Liver (tissue), 10 donors: ENCODE measurements at places on chromosomes 1 and 21.

DNA sequence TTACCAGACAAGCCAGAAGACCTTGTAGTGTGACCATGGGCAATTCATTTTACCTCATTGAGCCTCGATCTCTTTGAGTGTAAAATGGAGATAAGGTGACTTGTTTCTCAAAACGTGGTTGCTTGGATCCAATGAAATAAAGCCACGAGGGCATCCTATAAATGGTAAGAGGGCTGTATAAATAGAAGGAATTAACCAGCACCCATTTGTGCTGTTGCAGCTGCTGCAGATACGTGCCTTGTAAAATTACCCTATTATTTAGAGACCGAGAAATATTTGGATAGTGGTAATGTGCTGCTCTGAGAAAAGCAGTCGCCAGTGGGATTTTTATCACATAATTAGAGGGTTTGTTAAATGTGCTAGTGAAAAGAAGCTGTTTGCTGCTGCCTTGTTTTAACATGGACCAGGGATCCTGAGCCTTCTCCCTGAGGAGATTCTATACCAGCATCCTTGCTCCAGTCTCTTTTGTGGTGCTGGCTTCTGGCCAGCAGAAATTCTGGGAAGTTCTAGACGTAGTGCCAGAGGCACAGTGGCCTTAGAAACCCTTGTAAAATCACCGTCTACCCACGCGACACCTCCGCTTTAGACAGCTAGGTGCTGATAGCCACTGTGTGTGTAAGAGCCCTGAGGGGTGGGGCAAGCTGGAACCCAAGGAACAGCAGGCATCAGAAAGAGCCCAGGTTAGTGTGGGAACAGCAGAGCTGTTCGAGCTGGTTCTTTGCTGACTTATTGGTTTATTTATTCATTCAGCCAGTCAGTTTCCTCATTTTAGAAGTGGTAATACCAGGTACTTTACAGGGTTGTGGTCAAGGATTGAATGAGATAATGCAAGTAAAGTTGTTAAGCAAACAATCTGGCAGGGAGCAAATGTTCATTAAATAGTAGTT, 137.5 kb downstream of the NOS1AP start:
- DNase-seq = no peak

- no peak for DNase-seq
These were observed 244.1 kb downstream of the GRIK3 start for GRCh38 chr1:36790191-36790590.

- DNase-seq = no peak
These were observed 8.7 kb downstream of the PADI2 start for GRCh38 chr1:17110555-17110926.

- no peak for DNase-seq
These were observed 84.7 kb upstream of the LYPLAL1 start for GRCh38 chr1:219088778-219089557.

- DNase-seq = no peak
These were observed 83.6 kb downstream of the MRPS6 start for GRCh38 chr21:34156957-34157356.

- no peak for DNase-seq
These were observed 82.8 kb upstream of the SLC44A3 start for GRCh38 chr1:94737124-94737998.

DNA sequence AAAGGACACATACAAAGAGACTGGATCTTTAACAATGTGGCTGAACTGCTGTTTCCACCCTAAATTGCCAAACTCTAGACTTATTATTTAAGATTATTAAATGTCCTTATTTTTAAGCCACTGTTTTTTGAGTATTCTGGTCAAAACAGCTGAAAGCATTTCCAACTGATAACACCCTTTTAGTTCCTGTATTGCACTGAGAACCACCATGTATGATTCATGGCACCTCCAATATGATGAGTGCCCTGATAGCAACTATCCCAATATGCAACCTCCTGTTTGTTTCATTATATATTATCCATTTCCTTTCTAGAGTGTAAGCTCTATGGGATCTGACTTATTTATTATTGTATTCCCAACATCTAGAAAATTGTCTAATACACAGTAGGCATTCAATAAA, 269.4 kb downstream of the HHIPL2 start:
- no peak for DNase-seq

DNA sequence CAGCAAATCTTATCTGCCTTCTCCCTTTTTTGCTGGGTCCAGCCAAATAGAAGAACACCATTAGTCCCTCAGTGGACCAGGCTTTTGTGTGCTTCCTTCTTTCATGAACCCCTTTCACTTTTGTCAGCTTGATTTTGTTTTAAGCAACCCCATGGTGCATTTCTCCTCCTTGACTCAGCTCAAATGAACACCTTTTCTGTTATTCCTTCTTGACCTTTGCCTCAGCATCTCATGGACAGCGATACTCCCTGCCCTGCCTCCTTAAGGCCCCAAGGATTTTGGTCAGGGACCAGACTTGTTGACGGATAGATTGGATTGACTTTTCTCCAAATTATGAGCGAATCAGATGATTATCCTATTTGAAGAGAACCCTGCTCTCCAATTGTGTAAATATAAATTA, 356.6 kb upstream of the USP24 start:
- DNase-seq = no peak
